Stimulated activated CD8-positive, alpha-beta memory T cell treated with anti-CD3 and anti-CD28 coated beads, Interleukin-4, amount 100 ng/mL, for 1 hour (primary cell): ENCODE measurements at places on chromosomes 1 and 21.

DNA sequence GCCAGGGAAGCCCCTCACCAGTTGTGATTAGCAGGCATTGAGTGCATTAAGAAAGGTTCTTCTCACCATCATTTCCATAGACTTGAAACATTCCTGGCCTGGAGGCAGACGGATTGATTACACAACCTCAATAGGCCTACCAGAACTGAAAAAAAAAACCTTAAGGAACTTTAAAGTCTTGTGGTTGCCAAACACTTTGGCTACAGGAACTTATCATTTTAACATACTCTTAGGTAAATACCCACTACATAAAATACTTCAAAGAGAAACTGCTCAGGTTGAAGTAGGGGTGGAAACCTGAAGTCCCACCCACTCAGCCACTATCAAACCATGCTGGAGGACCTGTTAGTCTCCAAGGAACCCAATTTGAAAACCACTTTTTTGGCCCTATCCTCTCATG lies 22.4 kb upstream of the HMGB4 start:
- no peak for DNase-seq

GRCh38 chr21:34939673-34940331 lies 109.3 kb downstream of the RUNX1 start:
- no peak for DNase-seq

GRCh38 chr1:171828794-171829193 lies 12.5 kb upstream of the DNM3 start:
- no peak for DNase-seq

DNA sequence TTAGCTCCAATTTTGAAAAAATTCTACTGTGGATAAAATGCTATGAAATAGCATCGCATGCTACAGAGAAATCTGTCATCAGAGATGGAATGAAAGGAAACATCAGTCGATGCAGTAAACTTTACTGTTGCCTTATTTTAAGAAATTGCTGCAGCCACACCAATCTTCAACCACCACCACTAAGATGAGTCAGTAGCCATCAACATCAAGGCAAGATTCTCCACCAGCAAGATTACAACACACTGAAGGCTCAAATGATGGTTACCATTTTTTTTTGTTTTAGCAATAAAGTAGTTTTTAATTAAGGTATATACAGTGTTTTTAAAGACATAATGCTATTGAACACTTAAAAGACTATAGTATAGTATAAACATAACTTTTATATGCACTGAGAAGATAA lies 95.6 kb upstream of the JUN start:
- no peak for DNase-seq

DNA sequence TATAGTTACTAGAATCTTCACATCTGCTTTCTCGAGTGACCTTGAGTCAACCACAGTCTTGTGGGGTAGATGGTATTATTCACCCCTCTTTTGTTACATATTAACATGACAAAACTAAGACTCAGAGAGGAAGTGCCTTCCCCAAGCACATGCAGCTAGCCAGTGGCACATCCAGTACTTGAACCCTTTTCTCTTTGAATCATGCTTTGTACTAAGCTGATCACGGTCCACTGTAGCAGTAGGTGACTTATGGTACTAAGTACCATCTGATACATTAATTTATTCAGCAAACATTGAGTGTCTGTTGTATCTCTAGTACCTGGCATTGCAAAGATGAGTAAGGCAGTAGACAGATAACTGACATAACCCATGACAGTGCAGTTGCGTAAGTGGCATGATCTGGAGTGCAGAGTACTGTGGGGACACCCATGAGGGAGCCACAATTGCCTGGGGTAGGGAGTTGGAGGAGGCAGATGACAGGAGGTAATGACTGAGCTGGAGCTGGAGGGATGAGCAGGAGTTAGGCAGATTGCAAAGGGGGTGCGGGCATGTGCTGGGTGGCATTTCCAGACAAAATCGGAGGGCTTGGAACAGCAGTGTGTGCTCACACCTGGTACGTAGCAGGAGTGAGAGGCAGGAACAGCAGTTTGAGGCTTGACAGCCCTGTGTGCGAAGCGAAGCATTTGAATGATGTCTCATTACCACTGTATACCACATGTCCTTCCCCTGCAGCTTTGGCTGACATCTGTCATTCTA lies 29.8 kb downstream of the UCK2 start:
- no peak for DNase-seq

- no peak for DNase-seq
These were observed 38.9 kb downstream of the SDCCAG8 start for GRCh38 chr1:243294723-243295121.

DNA sequence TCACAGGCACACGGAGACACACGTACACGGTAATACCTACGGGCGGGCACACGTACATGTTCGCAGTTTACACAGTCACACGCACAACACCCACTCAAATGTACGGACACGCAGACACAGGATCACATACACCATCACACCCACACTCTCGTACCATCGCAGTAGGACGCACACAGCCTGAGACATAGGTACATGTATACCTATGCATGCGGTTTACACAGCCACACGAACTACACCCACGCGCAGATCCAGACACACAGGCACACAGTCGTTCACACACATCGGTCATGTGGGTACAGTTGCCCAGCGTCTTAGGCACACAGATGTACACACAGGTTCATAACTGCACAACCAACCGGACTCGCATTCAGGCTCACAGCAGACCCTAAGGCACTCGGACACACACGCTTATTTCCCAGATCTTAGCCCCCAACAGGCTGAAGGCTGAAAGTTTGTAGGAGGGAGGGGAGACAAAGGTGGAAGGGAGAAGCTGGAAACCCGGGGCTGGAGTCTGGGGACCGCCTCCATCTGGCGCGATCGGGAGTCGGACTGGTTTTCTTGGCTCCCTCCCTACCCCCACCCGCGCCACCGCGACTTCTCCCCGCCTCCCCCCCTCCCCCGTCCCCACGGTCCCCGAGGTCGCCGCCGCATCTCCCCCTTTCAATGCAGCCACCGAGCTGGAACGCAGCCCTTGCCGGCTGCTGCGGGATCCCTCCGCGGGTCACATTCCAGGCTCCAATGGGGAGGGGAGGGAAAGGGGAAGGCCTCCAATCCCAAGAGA lies 51.9 kb upstream of the SYNC start:
- DNase-seq, result no peak

DNA sequence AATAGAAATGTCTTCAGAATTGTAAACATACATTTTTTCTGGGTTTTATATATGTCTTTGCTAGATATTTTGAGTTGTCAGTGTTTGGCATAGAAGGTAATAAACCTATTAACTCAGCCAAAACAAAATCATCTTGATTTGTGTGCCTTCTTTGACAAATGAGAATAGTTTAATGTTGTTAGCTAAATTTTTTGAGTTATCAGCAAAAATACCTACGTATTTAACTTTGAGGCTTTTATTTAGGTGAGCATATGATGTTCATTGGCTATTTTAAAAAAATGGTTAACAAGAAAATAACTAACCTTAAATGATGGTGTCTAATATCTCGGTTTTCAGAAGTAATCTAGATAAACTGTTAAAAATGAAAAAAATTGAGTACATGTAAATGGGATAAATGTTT lies 83.2 kb upstream of the SLC5A9 start:
- DNase-seq, result no peak

DNA sequence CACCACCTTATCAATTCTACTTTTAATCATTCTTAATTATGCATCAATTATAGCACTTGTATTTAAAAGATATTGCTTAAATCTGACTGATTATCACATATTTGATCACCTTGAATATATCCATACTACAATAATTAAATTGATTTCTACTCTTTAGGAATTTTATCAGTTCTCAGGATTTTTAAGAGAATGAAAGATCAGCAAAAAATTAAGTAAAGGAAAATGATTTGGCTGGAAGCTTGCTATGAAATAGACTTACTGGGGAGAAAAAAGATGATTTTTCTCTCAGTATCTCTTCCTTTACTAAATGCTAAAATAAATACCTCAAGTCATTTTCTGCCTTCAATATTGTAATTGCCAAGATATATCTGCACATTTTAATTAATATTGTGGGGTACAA lies 848.6 kb downstream of the LTN1 start:
- DNase-seq, result no peak

DNA sequence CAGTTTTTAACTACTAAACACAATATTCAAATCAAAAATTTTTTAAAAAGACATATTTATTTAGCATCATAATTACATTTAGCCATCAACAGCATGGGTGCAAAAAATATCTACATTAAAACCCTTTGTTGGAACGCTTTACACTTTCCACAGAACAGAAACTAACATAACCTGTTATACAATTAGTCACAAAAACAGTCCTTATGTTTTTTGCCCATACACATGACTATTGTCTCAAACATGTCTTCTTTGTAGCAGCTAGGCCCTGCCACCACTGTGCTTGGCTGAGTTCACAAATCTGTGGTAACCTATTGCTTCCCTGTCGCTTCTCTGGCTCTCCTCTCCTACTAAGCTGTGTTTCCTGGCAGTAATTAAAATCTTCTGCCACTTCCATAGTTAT lies 1350.0 kb upstream of the ADGRL2 start:
- no peak for DNase-seq

DNA sequence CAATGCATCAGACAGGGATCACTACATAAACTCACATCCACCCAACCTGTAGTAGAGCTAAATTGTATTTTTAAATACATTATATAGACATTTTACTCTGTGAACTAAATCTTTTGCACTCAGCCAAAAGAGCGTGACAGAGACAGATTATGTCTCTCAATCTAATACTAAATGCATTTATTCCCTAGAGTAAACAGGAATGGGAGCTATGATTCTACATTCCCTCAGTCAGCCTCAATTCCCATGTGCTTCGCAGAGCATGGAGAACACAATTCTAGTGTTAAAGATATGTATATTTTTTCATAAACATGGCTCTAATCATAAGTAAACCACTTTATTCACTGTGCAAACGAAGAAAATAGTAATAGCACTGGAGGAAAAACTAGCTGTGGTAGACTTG lies 16.5 kb downstream of the PIGK start:
- DNase-seq, result no peak

DNA sequence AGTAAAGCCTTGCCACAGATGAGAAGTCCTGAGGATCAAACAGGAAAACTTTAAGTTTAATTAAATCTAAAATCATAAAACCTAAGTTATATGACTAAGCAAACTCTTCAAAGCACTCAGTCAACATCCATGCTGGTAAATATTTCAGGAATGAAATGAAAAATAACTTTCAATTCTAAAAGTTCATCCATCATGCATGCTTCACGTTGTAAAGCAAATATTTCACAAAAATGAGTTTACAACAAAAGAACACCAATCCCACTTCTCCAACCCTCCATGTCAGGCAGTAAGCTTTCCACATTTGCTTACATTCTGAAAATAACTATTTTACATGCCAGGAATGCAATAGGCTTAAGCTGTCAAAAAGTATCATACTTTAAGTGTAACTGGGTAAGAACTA lies 16.8 kb downstream of the APP start:
- no peak for DNase-seq

GRCh38 chr1:187715483-187715882 lies 886.7 kb downstream of the PLA2G4A start:
- DNase-seq, result no peak

- DNase-seq, result no peak
These were observed 1.7 kb downstream of the KIF21B start for GRCh38 chr1:201021630-201022492.

- DNase-seq, result no peak
These were observed 13.0 kb downstream of the RIMS3 start for GRCh38 chr1:40652468-40652867.

GRCh38 chr1:203671521-203672278 lies 45.1 kb downstream of the ATP2B4 start:
- no peak for DNase-seq

GRCh38 chr1:186735463-186735862 lies 55.2 kb upstream of the PTGS2 start:
- no peak for DNase-seq

- DNase-seq, result no peak
These were observed 2.4 kb upstream of the CLCNKB start for GRCh38 chr1:16041200-16041599.

- DNase-seq, result no peak
These were observed 104.7 kb downstream of the ST6GALNAC3 start for GRCh38 chr1:76179219-76179698.

DNA sequence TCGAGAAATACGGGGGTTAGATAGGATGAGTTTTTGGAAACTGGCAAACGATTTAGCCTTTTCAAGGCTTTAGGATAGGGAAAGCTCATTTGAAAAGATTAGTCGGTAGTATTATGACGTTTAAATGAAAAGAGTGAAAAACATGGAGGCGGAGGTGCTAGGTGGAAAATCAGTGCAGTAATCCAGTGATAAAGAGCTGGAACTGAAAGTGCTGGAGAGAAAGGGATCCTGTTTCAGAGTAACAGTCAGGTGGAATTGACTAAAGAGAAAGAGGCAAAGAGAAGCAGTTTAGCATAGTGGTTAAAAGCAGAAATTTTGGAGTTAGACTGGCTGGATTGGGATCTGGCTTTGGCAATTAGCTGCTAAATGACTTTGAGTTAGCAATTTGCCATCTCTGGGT lies 945 bp downstream of the WDR3 start:
- no peak for DNase-seq

- DNase-seq, result no peak
These were observed 1.9 kb upstream of the KCNJ9 start for GRCh38 chr1:160079448-160079847.

GRCh38 chr1:22914633-22915217 lies 57.9 kb downstream of the LACTBL1 start:
- no peak for DNase-seq

DNA sequence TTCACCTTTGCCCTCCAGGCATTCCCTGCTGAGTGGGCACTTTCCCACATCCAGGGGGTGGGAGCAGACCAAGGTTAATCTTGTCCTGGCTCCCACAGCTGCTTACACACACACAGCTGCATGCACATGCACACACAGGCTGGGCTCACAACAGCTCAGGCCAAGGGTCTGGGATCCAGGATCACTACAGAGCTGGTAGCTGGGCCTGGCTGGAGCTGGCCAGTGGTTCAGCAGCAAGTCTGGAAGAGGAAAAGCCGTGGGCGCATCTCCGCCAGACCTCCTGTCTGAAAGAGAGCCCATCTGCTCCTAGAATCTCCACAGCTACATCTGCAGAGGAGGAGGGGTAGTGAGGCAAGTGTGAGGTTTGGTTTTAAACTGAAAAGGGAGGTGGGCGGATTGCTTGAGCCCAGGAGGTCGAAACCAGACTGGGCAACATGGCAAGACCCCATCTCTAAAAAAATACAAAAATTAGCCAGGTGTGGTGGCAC lies 3.8 kb downstream of the CDK18 start:
- DNase-seq, result no peak

DNA sequence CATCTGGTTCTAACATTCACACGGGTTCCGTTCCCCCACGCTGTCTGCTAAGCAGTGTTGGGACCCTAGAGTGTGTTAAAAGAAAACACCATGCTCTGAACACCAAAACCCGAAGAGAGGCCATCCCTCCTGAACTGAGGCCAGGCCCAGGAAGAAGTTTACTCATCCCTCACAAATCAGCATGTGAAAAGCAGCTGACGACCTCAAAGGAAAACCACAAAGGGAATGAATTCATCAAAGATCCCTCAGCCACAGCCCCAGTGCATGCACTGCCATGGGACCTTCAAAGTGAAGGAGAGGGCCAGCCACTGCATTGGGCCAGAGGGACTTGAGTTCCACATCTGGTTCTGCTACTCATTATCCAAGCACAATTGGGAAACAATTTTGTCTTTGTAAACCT lies 7.0 kb upstream of the PSEN2 start:
- no peak for DNase-seq

GRCh38 chr1:28779751-28780408 lies 32.1 kb upstream of the OPRD1 start:
- DNase-seq, result no peak

- DNase-seq, result no peak
These were observed 58.3 kb upstream of the FASLG start for GRCh38 chr1:172600615-172601014.
